ENCODE measurements at places on chromosomes 11 and 22.

- no peak for DNase-seq
These were observed 117.5 kb downstream of the PKNOX2 start for GRCh38 chr11:125281831-125282595.

GRCh38 chr11:41456269-41456668 lies 3.2 kb downstream of the LRRC4C start:
- no peak for DNase-seq

DNA sequence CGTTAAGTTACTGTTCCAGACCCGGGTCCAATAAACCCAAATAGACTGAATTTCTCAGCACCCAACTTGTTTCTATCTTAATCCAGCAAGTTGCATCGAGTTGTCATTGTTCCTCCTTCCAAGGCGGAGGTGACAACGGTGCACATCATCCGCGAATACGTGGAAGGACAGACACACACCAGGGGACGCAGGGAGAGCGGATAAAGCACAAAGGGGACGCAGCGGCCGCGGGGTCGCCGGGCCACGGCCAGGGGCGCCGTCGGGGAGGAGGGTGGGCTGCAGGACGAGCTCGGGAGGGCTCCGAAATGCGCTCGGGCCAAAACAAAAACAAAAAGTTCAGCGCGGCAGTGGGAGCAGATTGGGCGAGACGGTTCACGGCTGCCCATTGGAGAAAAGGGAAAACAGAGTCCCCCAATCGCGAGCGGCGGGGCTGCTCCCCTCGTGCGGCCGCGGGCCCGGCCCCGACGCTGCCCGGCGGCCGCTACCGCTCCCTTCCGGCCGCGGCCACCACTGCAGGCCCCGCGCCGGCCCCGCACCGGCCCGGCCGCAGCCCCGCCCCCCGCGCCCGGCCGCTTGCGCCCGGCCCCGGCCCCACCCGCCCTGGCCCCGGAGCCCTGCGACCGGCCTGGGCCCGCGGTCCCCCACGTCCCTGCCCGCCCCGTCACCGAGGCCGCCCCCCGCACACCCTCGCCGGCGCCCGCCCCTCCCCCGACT lies 518 bp downstream of the KMT5B start:
- peak; percentile 88 for DNase-seq

DNA sequence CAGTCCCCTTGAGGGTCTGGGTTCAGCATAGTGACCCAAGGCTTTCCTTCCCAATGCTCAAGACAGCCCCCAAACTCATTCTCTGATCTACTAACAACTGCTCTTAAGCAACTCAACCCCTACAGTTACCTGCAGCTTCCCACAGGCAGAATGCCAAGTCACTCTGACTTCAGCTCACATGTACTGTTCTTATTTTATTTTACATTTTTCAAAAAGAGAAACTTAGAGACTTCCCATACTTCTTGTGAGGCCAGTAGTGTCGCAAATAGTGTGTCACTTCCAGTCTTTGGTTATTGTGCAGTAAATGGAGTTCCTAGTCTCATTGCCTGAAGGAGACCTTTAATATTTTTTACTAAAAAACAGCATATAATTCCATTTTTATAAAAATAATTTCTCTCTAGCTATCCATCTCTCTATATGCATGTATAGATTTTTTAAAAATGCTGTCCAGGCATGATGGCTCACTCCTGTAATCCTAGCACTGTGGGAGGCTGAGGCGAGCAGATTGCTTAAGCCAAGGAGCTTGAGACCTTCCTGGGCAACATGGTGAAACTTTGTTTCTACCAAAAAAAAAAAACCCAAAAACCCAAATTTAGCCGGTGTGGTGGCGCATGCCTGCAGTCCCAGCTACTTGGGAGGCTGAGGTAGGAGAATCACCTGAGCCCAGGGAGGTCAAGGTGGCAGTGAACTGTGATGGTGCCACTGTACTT lies 41.8 kb downstream of the ENTHD1 start:
- DNase-seq, result no peak

DNA sequence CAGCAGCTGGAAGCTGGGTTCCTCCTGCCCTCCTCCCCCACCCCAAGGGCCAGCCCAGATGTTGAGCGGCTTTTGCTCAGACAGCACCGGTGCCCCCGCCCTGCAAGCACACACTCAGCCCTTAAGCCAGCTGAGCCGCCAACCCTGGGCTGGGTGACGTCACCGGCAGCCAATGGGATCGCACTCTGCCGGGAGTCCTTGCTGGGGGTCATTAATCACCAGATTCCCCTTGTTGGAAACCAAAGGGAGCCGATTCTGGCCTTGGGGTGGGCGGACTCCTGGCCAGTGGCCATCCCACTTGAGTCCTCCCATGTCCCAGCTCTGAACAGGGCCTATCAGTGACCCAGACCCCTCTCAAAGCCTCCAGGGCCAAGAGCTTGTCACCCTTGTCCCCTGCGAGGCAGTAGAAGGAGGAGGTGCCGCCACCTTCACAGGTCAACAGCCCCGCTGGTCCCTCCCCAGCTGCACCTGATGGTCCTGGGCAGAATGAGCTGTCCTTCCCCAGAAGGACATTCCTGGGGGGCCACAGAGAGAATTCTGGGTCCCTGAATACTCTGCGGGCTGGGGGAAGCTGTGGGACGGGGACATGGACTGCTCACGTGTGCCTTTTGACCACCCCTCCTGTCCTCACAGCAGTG lies 7.4 kb downstream of the DUSP8 start:
- no peak for DNase-seq

GRCh38 chr11:133995066-133995465 lies 38.3 kb upstream of the IGSF9B start:
- DNase-seq, result no peak

- DNase-seq, result no peak
These were observed 79.5 kb upstream of the RTL6 start for GRCh38 chr22:44577391-44578109.

- no peak for DNase-seq
These were observed 4.0 kb downstream of the PRR33 start for GRCh38 chr11:1887451-1888346.

DNA sequence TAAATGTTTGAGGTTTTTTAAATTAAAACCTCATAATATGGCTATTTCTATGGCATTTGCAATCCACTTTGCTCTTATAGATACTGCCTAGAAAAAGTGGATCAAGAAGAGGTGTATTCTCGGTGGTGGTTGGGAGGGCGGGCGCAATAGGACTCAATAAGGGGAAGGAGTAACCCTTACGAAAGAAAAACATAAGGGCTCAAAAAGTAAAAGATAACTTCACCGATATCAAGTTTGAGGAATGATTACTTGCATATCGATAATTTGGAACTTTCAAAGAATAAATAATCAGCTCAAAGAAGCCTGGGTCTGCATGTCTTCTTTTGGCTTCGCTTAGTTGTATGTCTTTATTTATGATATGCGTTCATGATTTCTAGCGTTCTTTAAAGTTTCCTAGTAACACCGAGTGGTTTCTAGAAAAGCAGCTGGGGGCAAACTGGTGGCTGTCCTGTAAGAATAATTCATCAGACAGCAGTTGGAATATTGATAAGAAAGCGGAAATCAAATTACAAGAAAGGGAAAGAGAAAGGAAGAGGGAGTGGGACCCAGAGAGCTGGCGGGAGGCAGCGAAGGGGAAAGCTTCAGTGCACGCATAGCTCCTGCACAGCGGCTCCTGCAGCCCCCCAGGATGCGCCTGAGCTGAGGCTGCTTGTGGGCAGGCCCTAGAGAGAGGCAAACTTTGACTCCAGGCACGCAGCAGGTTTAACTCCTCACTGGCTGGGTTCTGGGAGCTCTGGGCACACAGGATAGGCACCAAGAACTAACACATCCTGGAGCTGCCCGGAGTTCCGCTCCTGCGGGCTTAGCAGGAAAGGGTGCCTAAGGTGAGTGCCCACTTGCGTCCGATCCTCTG lies 9.1 kb upstream of the FLI1 start:
- no peak for DNase-seq

DNA sequence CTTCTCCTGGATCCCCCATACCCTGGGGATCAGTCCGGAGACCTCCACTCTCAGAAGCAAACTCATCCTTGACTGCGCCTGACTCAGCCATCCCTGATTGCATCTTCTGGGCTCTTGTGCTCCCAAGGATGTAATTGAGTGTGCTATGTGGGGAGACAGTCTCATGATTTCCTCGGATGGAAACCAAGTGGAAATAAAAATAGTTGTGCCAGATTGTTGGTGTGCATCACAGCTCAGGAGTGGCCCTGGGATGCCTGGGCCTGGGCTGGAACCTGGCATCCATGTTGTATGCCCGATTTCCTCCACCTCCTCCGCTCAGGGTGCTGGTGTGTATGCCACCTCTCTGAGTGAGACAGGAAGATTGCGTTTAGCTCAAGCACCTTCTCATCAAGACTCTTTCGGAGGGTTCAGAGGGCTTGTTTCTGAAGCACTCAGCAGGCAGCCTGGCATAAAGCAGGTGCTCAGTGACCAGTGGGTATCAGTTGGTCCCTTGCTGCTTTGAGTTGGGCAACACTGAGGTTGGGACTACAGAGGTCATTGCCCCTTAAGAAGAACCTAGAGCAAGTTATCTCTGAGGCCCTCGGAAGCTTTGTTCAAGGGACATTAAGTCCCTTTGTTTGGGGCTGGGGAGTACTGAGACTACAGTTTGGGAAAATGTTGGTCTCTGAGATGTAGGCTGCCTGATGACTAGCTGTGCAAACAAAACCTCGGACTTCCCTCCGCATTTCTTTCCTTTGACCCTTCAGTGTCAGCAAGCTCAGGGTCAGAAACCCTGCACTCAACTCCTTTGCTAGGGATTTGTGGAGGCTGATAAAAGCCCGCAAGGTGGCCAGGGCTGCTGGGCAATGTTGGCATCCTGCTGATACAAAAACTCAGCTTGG lies 24.8 kb upstream of the MICAL2 start:
- no peak for DNase-seq

Data from GM12865 (cell line).